ENCODE measurements at places on chromosomes 5 and 9.

DNA sequence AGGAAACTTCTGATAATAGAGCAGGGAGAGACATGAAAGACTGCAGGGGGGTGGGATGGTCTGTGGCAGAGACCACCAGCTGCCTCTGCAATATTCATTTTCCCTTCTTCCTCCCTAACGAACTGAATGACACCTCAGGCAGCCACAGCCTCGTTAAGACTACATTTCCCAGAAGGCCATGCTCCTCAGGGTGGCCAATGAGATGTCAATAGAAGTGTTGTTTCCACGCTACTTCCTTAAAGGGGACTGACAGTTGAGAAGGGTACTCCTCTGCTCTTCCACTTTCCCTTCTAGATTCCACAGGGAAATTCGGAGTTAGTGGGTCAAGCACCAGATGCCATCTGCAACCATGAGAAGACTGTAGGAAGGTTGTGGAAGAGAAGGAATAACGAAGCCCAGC is 52.0 kb upstream of the DAPK1 start:
- no peak for DNase-seq

GRCh38 chr9:134004131-134004873 is 12.2 kb upstream of the VAV2 start:
- peak; percentile 42 for DNase-seq

- DNase-seq: no peak
These were observed 34.1 kb upstream of the NPR3 start for GRCh38 chr5:32677023-32677422.

- no peak for DNase-seq
These were observed 421.0 kb upstream of the CHD1 start for GRCh38 chr5:99349787-99350186.

DNA sequence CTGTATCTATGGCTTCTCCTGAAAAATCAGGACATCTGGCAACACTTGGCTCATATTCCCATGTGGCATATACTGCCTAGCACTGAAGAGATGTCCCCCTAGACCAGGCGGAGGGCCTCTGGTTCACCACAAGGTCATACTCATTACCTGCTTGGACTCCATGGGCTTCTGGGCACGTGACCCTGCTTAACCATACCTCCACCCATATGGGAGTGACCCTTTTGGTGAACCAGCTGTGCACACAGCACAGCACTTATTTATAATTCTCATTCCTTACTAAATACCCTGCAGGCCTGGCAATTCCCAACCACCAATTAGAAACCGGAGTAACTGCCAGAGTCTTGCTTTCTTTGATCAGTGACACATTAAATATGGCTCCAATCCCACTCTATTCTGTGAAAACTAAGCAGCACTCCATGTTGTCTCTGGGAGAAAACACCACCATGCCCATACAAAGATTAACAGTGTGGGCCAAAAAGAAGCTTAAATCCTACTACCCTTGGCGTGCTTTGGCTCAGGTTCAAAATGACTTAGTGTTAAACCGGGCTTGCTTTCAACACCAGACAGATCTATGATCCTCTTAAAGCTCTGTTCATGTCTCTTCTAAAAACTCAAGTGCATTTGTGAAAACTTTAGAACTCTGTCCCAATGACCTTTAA is 57.7 kb downstream of the MTMR12 start:
- DNase-seq: no peak

- no peak for DNase-seq
These were observed 212.0 kb downstream of the ADAMTS12 start for GRCh38 chr5:33679791-33680190.

GRCh38 chr9:27569406-27569805 is 3.9 kb downstream of the C9orf72 start:
- no peak for DNase-seq

Measured in Right ventricle myocardium inferior (tissue), 1 donor.